Neural progenitor cell (in vitro differentiated cells): ENCODE measurements at places on chromosomes 4 and X.

DNA sequence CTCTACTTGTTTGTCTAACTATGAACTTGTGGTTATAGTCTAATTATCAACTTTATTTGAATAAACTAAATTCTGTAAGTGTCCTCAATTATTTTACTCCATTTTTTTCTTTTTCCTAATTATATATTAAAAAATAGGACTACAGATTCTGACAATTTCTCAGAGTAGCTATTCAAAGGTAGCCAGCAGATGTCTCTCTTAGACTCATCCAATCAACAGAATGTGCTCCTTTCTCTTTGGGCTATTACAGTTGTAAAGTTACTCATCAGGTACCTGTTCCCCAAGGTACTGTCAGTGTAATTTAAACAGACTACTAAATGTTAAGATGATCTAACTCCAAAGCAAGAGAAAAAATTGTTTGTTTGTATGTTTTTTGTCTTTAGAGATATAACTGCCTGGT, 248.6 kb downstream of the PCDH18 start:
- DNase-seq, result no peak

GRCh38 chrX:109660435-109661143, 35.6 kb upstream of the KCNE5 start:
- DNase-seq, result no peak

- DNase-seq, result peak; percentile 26
Observed at GRCh38 chr4:1232661-1233621, 16.0 kb downstream of the CTBP1 start.

DNA sequence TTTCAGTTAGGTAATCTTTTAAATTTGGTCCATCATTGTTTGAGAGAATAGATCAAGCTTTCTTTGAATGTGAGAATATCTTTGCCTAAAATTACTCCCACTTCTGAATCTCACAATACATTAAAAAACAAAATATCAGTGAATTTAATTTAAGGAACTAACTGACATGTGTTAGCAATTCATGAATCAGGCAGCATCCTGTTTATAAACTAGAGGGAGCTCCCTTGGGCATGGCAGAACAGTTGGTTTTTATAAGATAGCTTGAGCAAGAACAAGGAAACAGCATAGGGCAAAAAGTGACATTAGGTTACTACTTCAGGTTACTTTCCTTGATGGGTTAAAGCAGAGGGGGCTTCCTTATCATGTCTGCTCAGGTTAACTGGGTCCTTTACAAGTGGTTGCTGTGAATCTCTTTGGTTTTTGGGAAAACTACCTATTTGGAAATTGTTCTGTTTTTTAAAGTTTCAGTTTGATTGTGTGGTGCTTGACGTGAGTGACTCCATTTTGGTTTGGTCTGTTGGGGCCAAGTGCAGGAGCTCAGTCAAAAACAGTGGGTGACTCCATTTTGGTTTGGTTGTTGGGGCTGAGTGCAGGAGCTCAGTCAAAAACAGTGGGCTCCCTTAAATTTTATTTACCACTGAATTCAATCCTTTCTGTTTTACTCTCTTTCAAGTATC, 68.0 kb downstream of the PPEF2 start:
- no peak for DNase-seq

- no peak for DNase-seq
Observed at GRCh38 chr4:74583089-74583700, 138.3 kb downstream of the AREG start.

DNA sequence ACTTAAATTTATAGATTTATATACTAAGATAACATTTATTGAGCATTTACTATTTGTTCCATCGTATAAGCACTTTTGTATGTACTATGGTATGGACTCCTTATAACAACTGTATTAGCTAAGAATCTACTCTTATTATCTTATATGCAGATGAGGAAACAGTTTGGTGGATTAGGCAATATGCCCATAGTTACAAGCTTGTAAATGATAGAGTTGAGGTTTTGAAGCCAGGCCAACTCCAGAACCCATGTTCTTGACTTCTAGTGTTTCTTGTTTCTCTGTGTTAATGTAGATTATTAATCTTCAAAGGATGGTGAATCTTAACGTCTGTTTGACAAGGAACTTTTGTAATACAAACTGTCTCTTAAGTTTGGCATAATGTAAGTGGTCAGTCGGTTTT, 71.3 kb downstream of the STIM2 start:
- no peak for DNase-seq

DNA sequence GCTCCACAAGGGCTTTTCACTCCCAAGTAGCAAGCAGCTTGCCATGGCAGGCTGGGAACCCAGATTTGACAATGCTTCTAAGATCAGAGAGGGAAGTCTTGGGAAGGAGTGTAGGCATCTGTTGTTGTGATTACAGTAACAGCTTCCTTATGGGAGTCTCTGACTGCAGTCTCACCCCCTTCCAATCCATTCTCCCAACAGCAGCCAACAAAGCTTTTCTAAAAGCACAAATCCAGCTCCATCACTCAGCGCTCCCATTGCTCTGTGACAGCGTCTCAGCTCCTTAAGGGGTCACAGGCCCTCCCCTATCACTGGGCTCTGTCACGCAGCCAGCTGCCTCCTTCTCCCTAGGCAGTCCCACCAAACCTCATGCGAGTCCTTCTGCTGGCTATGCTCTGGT, 7.1 kb downstream of the IGFBP7 start:
- DNase-seq, result no peak

DNA sequence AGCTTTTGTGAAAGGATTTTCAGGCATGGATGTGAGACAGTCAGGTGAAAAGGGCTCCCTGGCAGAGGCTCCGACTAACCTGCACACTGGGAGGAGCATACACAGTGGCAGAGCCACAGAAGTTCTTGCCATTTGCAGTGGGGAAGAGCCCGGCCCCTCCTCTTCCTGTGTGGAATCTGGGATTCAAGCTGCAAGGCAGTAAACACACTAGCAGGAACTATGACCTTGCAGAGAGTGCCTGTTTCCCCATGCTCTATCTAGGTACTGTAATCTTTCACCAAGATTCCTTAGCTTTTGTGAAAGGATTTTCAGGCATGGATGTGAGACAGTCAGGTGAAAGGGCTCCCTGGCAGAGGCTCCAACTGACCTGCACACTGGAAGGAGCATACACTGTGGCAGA, 19.8 kb upstream of the HEPH start:
- DNase-seq, result no peak
